ENCODE measurements at places on chromosomes 4 and X.

GRCh38 chr4:155423671-155424070, 46.9 kb upstream of the MAP9 start:
- no peak for DNase-seq

GRCh38 chr4:93174598-93174997, 654.0 kb upstream of the ATOH1 start:
- no peak for DNase-seq

- peak; percentile 71 for DNase-seq
Measured at GRCh38 chrX:93673056-93673868, at the start of gene NAP1L3. Gene NAP1L3 (minus strand): TSS chrX:93673578. CDS start chrX:93673304, 274 bp downstream.

DNA sequence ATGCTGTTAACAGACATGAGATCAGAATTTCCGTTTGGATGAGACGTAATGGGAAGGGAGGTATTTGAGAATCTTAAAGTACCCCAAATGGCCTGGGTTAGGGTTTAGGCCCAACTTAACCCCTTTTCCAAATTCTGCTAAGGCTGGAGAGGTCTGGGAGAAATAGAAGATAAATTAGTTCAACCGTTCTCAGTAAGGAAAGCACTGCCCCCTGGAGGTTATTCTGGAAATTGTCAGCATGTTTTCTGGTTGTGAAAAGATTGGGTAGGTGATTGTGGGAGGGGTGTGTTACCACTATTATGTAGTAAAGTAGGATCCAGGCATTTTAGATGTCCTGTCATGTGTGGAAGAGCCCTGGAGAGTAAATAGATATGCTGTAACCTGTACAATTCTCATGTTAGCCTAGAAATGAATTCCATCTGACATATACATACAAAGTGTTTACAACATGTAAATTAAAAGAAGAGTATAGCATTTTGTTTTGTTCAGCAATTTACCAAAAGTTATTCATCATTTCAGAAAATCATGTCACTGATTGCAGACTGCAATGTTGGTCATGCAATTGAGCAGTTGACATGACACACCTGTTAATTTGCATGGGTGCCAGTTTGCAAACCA, 26.8 kb upstream of the GRXCR1 start:
- DNase-seq = peak; percentile 71

GRCh38 chrX:139222511-139223200, 307.9 kb upstream of the F9 start:
- no peak for DNase-seq

DNA sequence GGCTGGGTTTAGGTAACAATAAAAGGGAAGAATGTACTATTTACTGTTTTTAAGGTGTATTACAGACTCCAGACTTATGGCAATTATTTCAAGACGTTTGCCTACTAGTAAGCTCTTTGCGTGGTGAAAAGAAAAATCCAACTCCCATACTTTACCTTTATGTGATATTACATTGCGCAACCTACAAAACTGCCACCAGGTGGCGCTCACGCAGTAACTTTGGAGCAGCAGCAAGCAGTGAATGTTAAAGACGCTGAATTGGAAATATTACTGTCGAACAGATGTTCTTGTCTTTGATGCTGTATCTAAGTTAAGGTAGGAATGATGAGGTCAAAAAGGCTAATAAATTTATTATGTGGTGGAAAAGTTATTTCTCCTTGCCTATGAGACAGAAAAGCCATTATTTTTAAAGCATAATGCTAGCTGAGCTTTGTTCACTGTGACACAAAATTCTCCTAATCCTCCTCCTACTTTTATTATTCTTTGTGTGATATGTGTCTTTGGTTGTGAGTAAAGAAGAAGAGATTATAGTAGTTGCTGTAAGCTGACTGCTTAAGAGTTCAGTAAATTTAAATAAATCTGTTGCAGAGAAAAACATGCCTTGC, 1099.8 kb upstream of the TENM3 start:
- DNase-seq = peak; percentile 82

GRCh38 chrX:46254641-46255040, 290.6 kb downstream of the ZNF674 start:
- DNase-seq = no peak

DNA sequence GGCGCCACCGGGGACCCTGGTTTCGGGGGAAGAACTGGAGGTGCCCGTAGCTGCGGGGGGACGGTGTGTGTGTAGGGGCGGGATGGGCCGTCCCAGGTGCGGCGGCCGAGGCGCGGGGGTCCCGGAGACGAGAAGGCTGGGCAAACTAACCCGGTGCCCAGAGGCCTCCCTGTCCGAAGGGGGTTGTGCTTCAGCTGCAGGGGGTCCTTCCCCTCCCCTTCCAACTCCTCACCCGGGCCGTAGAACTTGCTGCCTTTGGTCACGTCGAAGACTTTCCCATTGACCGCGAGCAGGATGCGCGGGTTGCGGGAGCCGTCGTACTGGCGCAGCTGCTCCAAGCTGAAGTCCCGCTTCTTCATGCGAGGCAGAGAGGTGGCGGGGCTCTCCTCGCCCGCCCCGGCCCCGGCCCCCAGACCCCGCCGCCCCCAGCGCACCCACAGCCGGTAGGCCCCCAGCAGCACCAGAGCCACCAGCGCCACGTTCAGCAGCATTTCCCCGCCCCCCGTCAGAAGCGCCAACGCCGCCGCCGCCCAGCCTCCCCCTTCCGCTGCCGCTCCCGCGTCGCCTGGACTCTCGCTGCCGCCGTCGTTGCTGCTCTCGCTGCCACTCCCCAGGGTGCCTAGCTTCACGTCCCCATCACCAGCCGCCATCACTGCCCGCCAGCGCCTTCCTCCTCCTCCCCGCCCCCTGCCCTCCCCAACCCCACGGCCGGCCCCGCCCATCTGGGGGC, at the start of gene PGRMC2:
Gene PGRMC2 (minus strand): TSS at position 673 of the 730 bp plus-strand sequence. CDS start 23 bp downstream, at position 650.
- peak; percentile 54 for DNase-seq

- no peak for DNase-seq
Measured at GRCh38 chrX:13597874-13598273, 28.5 kb downstream of the EGFL6 start.

DNA sequence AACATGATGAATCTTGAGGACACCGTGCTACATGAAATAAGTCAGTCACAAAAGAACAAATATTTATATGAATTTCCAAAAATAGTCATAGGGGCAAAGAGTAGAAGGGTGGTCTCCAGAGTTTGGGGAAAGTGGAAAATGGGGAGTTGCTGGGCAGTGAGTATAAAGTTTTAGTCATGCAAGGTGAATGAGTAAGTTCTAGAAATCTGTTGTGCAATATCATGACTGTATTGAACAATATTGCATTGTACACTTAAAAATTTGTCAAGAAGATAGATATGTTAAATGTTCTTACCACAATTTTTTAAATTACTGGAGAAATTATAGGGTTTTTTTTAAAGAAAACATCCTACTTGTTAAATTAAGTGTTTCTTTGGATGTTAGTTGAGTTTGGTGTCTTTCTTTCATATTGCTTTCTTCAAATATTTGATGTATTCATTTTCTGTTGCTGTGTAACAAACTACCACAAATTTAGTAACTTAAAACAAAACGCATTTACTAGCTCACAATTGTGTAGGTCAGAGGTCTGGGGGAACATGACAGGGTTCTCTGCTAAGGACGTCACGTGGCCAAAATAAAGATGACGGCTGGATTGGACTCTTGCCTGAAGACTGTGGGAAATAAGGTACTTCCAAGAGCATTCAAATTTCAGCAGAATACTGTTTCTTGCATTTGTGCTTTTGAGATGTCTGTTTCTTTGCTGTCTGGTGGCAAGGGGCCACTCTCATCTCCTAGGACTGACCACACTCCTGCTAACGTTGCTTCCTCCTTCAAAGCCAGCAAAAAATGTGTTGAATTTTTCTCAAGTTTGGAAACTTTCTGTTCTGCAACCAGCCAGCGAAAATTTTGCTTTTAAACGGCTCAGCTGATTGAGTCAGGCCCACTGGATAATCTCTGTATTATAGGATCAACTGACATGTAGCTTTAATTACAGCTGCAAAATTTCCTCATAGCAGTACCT, 76.7 kb downstream of the CPEB2 start:
- DNase-seq = no peak

DNA sequence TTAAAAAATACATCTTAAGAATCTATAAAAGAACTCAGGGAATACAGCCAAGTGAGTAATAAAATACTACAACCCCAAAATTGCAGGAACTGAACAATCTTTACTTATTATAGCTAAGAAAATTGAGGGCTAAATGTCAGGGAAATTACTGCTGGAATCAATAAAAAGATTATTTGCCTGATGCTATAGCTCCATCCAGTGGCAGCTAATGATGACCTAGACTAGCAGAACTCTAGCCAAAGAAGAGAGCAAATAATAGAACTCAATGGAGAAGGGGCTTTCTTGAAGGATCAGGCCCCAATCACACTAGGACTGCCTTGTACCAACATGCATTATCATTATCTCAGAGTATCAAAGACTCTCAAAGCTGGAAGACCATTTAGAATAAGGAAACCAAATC, 85.0 kb upstream of the FAM241A start:
- no peak for DNase-seq

DNA sequence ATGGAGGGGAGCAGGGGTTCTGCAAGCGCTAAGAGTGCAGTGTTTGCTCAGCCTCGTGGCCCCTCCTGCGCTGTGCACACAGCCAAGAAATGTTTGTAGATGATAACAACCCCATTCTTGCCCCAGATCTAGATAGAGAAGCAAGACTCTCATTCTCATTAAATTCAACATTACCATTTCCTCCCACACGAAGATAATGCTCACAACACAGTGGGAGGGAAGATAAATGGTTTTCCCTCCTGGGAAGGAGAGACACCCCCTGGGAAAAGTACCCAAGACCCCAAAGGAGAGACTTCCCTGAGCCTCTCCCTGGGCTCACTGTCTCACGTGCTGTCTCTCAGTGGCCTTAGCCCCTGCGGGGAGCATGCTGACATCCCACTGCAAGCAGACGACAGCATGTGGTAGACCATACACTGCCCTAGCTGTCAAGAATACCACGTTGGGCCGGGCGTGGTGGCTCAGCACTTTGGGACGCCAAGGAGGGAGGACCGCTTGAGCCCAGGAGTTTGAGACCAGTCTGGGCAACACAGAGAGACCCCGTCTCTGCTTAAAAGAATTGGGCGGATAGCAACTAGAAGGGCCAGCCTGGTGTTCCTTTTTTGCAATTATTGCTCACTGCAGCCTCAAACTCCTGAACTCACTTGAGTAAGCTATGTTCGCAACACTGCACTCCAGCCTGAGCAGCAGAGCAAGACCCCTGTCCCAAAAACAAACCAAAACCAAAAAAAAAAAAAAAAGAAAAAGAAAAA, 34.9 kb upstream of the IQSEC2 start:
- DNase-seq = no peak

- peak; percentile 19 for DNase-seq
Measured at GRCh38 chrX:150547375-150548115, 20.9 kb upstream of the MTM1 start.

All from activated naive CD4-positive, alpha-beta T cell treated with anti-CD3 and anti-CD28 coated beads for 36 hours (primary cell).